ENCODE measurements at places on chromosomes 2 and 18.

- DNase-seq: peak; percentile 22
Measured at GRCh38 chr2:240286596-240286995, 146.1 kb upstream of the OTOS start.

- DNase-seq: no peak
Measured at GRCh38 chr2:152089238-152089637, 9.6 kb downstream of the CACNB4 start.

GRCh38 chr18:40607542-40608148 lies 1347.4 kb upstream of the PIK3C3 start:
- no peak for DNase-seq

- DNase-seq: no peak
Measured at GRCh38 chr2:40430776-40431599, 20.9 kb downstream of the SLC8A1 start.

DNA sequence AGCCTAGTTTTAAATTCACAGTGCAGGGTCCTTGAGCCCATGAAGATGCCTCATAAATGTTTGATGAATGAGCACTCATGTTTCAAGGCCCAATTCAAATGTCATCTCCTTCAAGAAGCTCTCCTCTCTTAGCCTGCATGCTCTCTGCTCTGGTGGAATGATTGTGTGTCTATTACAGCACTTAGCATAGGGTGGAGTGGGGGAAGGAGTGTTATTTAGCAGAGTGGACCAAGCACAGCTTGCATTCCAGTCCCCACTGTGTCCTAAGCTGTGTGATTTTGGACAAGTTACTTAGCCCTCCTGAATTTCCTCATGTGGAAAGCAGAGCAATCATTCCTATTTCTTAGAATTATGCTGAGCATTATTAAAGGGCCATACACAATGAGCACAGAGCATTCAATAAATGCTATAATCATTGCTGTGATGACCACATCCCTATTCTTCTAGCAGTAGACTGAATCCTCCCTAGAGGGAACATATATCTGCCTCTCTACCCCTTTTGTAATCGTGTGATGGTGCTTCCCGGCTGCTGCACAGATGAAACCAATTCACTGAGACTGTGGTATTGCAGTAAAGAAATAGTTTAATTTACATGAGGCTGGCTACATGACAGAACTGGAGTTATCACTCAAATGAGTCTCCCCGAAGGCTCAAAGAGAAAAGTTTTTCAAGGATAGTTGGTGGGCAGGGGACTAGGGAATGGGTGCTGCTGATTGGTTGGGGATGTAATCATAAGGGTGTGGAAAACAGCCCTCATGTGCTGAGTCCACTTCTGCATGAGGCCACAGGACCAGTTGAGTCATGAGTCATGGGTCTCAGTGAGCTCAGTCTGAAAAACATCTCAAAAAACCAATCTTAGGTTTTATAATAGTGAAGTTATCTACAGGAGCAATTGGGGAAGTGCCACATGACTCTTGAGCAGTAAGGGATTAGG lies 173.4 kb upstream of the NDUFV2 start:
- no peak for DNase-seq

GRCh38 chr2:37321029-37321682 lies 3.5 kb downstream of the PRKD3 start:
- DNase-seq: no peak

DNA sequence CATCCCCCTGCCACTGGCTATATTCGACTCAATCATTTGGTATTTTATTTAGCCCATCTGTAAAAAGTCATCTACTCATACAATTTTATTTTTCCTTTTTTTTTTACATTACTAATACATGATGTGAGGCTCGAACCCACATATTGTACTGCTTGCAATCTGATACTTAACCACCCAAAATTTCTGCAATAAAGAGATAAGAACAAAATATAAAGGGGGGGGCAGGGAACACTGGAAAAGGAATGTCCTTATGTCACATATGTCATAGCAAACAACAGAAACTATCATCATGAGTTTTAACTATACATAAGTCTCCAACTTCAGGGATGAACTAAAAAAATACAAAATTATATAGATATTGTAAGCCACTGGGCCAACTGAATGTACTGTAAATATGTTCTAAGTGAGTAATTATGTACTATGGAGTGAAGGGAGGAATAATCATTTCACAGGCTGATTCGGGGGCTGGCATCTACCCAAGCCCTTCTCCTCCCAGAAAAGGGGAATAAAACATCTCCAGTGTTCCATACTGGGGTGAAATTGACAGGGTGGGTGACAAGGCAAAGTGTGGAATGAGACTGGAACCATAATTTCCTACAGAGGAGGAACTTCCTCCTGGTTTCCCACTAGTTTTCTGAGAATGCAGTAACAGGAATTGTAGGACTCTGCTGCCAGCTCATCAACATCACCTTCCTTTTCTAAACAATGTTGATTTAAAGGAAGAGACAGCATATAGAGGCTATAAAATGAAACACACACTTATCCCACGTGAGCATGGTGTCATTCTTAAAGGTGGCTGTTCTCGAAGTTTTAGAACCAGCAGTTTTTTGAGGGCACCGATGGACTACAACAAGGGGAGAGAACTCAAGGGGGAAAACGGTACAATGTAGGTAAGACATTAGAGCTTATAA lies 79.5 kb downstream of the FARSB start:
- no peak for DNase-seq

DNA sequence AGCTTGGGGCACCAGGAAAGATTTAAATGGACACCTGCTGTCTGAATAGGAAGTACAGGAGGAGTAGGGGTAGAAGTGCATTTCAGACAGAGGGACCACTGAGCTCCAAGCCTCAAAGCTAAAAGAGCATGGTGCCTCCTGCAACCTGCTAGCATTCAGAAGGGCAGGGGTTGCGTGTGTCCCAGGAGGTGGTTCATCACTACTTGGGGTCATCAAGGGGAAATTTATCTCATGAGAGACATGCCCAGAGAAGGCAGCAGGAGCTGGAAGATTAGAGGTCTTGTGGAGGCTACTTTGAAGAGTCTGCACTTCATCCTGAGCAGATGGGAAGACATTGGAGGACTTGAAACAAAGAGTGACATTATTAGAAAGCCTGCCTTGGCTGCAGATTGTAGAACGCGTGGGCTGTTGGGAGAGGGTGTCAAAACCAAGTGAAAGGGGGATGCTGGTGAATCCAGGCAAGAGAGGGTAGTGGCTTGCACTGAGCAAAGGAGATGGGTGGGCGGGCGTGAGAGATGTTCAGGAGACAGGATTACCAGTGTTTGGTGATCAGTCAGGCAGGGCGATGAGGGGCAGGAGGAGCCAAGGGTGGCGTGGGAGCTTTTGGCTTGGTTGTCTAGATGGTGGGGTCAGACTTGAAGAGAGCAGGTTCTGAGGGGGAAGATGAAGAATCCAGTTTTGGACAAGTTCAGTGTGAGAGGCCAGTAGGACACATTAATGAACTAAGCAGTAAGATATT lies 154.0 kb downstream of the DYSF start:
- peak; percentile 22 for DNase-seq

DNA sequence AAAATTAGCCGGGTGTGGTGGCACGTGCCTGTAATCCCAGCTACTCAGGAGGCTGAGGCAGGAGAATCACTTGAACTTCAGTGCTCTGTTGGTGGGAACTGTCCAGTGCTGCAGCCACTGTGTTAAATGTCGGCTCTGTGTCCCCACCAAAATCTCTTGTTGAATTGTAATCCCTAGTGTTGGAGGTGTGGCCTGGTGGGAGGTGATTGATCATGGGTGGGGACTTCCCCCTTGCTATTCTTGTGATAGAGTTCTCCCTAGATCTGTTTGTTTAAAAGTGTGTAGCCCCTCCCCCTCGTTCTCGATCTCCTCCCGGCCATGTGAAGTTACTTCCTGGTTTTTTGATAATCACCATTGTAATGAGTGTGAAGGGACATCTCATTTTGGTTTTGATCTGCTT lies 9.8 kb upstream of the RPL31 start:
- no peak for DNase-seq

GRCh38 chr18:79395308-79395640 lies 456 bp upstream of the NFATC1 start:
- DNase-seq: peak; percentile 84

GRCh38 chr18:48776156-48776555 lies 174.6 kb downstream of the SMAD7 start:
- no peak for DNase-seq

DNA sequence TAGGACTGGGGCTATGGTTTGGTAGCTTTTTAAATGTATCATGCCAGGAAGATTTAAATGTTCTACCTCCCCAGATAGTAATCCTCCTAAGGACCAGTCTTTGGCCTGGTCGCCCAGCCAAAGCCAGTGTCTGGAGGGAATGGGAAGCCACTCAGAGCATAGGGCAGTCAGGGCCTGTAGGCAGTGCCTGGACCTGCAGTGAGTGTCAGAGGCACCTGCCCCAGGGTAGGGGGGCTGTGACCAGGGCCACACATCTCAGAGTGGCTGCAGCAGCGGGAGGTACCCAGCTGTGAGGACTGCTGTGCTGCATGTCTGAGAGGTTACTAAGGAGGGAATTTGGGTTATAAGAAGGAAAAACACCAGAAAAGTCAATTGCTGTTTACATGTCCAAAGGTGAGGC lies 57.7 kb downstream of the MYT1L start:
- DNase-seq: peak; percentile 40

DNA sequence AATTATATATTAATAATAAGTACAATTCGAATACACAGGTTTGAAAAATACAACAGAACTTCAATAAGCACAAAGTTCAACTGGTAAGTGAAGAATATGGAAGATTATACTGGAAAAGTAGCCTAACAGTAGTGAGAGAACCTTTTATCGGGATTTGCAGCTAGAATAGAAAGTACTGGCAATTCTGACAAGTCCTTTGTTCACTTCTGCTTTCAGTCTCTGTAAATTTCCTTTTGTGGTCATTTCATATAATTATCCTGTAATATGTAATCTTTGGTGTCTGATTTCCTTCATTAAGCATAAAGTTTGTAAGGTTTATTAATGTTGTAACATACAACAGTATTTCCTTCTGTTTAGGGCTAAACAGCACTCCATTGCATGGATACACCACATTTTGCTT lies 67.2 kb downstream of the CUL3 start:
- no peak for DNase-seq

DNA sequence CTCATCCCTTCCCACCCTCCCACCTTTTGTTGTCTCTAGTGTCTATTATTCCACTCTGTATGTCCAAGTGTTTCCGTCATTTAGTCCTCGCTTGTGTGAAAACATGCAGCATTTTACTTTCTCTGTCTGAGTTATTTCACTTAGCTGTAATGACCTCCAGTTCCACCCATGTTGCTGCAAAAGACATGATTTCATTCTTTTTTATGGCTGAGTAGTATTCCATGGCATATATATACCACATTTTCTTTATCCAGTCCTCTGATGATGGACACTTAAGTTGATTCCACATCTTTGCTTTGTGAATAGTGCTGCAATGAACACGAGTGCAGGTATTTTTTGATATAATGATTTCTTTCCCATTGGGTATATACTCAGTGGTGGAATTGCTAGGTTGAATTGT lies 296.7 kb downstream of the MBD5 start:
- no peak for DNase-seq

- no peak for DNase-seq
Measured at GRCh38 chr2:234447963-234448362, 48.9 kb downstream of the ARL4C start.

DNA sequence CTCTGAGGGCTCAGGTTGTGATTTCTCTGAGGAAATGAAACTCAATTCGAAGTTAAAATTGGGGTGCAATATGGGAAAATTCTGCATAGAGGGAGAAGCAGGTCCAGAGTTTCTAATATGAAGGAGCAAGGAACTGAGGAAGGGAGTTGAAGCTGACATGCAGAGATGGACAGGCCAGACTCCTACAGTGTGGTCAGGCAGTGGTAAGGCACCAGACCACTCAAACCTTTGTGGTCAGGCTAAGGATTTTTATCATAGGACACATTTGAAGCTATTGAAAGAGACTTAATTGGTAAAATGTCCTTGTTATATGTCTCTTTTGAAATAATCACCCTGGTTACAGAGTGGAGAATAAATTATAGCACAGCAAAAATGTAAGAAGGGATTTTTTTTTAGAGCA lies 1074.8 kb upstream of the CDH2 start:
- DNase-seq: no peak

DNA sequence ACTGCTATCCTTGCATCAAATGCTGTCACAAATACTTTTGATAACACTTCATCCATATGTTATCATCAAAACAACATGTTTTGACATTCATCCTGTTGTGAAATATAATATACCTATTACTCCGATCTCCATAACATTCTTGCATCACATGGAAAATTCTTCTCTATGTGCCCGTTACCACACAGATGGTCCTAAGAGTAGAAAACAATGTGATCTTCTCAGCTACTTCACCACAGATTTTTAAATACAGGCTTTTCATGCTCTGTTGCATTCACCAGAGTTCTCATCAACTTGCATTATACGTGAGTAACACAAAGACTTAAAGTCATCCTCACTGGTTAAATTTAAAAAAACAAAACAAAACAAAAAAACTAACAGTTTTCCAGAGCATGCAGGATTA lies 1603.3 kb upstream of the ZEB2 start:
- DNase-seq: no peak

DNA sequence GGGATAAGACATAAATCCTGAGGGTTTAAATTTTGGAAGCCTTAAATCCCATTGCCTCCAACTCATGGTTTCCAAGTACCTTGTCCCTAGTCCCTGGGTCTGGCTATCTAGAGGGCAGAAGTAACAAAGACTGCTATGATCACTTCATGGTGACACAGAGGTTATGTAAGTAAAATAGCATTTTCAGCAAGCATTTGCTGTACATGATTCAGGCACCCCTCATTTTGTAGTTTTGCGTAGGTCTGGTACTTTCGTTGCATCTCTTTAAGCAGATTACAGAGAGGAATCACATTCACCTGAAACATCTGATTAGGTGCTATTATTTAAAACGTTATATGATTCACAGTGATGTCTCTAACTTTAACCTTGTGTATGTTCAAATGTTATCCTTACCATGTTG lies 480.1 kb downstream of the XIRP2 start:
- DNase-seq: no peak

DNA sequence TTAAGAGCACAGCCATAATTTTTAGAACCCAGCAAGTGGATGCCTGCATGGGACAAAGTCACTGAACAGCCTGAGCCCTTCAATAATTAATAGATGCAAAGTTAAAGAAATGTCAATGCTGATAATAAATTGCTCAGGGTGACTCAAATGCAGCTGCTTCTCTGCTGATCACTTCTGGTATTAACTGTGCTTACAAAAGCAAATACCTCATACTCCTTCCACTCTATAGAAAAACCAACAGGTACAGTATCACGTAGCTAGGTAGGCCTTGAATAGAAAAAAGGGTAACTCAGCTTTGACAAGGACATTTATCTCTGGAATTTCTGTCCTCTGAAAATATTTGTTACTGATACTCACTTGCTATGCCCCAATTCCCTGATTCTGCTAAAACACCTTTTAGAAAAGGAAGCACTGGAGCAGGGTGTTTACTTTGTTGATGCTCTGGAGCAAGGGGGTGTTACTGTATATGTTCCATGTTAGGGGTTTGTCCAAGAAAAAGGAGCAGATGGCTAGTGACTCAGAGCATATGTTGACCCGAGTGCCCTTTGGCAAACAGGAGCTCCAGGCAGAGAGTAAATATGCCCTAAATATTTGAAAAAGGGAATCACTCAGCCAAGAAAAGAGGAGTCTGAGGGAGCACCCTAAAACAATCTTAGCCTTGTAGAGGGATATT lies 59.1 kb upstream of the RTN4 start:
- no peak for DNase-seq

GRCh38 chr2:73081181-73081671 lies 9.7 kb upstream of the SFXN5 start:
- peak; percentile 91 for DNase-seq
